Activated CD8-positive, alpha-beta memory T cell treated with anti-CD3 and anti-CD28 coated beads for 4 hours (primary cell): ENCODE measurements at places on chromosomes 3 and 15.

DNA sequence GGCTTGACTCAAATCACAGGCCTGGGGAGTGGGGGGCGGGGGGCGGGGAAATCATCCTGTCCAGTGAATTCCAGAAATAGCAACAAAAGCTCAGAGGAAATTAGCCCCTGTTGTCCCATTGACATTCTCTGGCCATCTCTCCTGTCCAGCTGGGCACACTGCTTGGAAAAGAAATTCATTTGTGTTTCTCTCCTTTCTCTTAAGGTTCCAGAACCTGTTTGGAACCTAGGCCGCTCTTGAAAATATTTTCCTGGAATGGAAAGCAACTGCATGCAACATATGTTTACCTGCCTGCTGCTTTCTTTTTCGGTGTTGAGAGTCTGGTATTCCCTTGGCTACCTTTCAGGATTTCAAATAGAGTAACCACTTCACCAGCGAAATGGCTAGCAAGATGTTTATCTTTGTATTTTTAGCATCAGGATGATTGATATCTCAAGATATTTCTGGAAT, 169.0 kb downstream of the GHSR start:
- no peak for DNase-seq

GRCh38 chr3:15216501-15216900, 10.5 kb downstream of the CAPN7 start:
- DNase-seq, result no peak

DNA sequence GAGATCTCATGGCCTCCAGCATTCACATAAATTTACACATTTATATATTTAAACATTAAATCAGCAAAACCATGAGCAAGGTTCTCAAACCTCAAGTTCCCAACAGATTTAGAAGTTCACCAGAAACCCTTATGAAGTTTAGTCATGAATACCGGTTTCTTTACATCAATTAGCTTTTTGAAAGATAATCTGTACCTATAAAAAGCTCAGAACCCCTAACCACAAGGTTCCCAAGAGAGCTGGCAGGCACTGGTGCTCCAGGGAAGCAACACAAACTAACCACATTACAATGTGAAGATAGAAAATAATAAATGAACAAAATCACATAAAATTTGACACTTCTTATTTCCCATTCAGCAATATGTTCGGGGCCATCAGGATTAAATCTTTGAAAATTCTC, 150.9 kb downstream of the FBN1 start:
- DNase-seq, result no peak

DNA sequence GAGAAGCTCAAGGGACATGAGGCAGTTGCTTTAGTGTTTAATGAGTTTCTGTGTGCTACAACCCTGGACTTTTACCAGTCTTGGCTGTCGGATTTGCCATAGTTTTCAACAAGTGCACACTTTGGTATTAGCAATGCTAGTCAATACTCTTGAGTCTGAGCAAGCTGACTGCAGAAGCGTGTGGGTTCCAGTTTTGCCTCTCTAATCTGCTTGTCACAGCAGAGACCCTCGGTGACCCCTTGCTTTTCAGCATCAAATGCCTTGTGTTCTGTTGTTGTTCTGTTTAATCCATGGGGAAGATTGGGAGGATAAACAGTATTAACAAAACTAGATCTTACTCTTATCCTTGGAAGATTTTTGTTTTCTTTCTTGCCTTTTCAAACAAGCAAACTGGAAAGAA, 194.3 kb upstream of the CHRM5 start:
- DNase-seq, result no peak

DNA sequence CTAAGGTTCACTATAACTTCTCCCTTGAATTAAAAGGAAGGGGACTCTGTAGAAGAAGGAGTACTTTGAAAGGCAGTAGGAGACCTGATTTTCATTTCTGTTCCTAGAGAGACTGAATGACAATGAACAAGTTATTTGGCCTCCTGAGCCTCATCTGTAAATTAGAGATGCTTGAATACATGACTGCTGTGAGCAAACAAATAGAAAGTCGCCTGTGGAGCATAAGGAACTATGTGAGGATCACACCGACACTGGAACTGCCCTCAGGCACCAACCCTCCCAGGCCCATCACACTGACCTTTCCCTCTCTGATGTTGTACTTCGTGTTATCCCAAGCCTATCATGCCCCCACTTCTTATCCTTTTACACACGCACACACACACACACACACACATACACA, 48.6 kb downstream of the IMPG2 start:
- DNase-seq, result no peak

- DNase-seq, result no peak
These were observed 54.6 kb downstream of the EMC4 start for GRCh38 chr15:34279368-34279767.

DNA sequence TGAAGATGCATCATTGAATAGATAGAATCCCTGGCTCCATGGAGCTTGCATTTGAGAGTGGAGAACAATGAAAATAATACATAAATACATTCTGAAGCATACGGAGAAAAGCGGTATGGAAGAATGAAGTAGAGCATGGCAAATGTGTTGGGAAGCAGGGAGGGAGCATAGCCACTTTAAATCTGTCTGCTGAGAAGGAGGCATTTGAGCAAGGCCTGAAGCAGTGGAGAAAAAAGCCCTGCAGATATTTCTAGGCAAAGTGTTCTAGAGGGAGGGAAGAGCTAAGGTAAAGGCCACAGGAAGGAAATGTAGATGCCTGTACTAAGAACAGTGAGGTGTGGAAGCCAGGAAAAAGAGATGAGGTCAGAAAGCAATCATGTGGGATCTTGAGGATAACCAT, 484.8 kb downstream of the CNTN3 start:
- DNase-seq, result no peak

GRCh38 chr3:85171976-85172375, 213.2 kb downstream of the CADM2 start:
- DNase-seq, result no peak

GRCh38 chr3:187396661-187397060, 28.5 kb downstream of the RTP4 start:
- no peak for DNase-seq

DNA sequence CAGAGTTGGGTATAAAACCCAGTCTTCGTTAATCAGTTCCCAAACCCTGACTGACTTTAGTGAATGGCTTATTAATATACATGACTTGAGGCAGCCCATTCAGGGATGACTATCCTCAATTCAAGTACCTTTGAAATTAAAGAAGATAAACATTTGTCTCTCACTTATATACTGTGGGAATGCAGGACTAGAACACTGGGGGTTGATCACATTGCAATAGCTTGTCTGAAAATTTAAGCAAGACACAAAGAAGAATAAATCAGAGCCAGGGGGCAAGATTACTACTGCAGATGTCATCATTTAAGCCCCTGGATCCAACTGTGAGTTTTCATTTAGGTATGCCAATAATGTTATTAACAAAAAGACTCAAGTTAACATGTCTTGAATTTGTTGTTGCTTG, 647.7 kb downstream of the ZPLD1 start:
- no peak for DNase-seq

- no peak for DNase-seq
These were observed 20.1 kb downstream of the CCDC13 start for GRCh38 chr3:42752961-42753360.

DNA sequence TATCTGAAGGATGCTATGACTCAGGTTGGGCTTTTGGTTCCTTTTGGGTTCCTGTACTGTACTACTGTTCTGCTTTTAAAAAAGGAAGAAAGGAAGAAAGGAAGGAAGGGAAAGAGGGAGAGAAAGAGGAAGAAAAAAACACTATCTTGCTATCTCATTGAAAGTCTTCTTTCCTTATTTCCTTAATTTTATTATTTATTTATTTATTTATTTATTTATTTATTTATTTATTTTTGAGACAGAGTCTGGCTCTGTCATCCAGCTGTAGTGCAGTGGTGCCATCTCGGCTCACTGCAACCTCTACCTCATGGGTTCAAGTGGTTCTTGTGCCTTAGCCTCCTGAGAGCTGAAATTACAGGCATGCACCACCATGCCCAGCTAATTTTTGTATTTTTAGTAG, 198.9 kb upstream of the SOX2 start:
- DNase-seq, result no peak

GRCh38 chr15:52056001-52056400, 37.0 kb downstream of the MAPK6 start:
- no peak for DNase-seq

DNA sequence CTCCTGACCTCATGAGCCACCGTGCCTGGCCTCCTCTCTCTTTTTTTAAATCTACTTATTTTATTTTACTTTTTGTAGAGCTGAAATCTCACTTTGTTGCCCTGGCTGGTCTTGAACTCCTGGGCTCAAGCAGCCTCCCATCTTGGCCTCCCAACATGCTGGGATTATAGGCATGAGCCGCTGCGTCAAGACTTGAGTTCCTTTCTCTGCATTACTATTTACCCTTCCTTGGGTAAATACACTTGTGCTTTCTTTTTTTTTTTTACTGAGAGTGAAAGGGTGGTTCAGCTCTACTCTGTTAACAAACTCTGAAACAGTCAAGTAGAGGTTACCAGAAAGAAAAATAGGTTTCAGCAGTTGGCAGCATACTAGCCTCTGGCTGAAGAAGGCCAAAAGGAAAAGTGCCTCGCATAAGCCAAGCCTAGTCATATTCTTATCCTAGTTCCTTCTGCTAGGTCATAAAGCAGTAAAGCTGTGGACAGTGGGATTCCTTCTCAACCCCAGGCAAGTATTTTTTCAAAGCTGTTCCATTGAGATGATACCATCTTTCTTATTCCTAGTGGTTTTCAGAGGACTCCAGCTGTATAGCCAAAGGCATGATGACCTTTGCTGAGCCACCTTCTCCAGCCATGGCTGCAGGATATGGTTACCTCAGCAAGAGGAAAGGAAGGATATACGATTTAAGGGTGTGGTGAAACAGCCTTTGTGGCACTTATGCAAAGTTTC, 135.1 kb downstream of the RBPMS2 start:
- DNase-seq, result no peak

- no peak for DNase-seq
These were observed 343.5 kb downstream of the NEK10 start for GRCh38 chr3:27025718-27026117.

DNA sequence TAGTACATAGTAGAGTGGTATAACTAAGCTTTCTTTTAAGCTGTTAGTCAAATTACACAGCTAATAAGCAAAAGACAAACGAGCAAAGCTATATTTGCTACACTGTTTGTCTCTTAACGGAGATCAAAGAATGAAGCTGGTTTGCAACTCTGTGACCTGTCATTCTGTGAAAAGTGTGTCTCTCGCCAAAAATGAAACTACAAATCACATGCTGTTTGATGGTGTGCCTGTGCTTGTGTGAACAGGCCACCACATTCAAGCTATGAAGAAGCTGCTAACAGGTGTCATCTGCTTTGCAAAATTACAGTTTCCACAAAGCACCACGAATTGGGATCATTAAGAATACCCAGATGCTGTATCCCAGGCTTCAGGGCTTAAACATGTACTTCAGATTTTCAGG, 667.8 kb upstream of the NAALADL2 start:
- DNase-seq, result no peak
